Stimulated activated CD4-positive, alpha-beta T cell treated with anti-CD3 and anti-CD28 coated beads, Interleukin-15, amount 100 ng/mL, for 24 hours (primary cell): ENCODE measurements at places on chromosomes 7 and 10.

- DNase-seq: no peak
Observed at GRCh38 chr10:44761076-44761475, 150.1 kb upstream of the TMEM72 start.

DNA sequence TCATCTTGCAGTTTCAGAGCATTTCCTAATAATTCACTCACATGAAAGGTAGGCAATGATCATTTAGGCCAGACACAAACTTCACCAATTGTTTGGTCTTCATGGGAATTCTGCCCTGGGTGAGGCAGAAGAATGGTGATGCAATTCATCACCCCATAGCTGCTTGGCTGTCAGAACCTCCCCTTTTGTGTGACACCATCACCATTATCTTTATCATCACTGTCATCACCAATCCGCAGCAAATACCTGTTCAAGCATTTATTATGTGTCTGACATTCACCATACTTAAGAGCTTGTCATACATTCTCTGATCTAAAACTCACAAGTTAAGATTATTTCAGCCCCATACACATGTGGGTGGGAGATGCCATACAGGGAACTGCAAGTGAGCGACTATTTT is 799.5 kb upstream of the LRRN3 start:
- no peak for DNase-seq

- no peak for DNase-seq
Observed at GRCh38 chr7:41578700-41579099, 124.2 kb downstream of the INHBA start.

DNA sequence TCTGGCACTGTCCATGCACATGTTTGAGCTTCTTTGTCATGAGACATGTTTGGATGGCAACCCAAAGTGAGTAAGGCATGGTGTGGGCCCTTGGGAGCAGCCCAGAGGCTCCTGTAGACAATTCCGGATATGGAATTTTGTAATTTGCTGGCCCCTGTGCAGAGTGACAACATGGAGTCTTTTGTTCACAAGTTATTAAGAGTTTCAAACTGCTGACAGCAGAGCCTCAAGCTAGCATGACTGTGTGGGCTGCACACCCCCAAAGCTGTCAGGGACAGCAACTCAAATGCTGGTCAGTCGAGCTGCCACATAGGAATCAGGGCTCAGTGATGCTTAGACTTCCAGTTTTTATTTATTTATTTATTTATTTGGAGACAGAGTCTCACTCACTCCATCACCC is 7.0 kb upstream of the MYL7 start:
- no peak for DNase-seq

DNA sequence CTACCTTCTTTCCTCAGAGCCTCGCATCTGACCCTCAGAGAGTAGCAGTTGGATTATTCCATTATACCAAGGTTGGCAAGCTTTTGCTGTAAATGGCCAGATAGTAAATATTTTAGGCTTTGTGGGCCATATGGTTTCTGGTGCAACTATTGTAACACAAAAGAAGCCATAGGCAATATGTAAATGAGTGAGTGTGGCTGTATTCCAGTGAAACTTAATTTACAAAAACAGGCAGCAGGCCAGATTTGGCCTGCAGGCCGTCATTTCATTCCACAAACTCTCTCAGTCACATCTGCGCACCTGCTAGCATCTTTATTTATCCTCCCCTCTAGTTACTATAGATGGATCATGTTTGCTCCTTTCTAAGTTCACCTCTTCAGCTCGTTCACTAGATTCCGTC is 6.7 kb downstream of the ZNF518A start:
- DNase-seq: no peak

DNA sequence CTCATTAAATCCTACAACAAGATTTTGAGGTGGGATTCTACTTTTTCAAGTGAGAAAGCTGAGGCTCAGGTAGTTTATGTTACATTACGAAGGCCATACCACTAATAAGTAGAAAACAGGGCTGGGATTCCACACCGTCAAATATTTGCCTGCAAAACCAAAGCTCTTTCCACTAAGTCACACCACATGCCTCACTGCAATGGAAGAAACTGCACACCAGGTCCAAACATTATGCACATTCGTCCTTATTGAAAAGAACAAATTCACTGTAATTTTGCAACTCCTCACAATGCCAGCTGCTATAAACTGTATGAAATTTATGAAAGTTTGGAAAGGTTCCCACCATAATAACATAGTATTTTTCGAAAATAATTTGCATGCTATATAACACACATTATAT is 66.5 kb downstream of the DGKB start:
- no peak for DNase-seq
